ENCODE measurements at places on chromosomes 6 and 20.
A peak's percentile ranks its signal among the peaks of the same experiment; 100 is the strongest.

DNA sequence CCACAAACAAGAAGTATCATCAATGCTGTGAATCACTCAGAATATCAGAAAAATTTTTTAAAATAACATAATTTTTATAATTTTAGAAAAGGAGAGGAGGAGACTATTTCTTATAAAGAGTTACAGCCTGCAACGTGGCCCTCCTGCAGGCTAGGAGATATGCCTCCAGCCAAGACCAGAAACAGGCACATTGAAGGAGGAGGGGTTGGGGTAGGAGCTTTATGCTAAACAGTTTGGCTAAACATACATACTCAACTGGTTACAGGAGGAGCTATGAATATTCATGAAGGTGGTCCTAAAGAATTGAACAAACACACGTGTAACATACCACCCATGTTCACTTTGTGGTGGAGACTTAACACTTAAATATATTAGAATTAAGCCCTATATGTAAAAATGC is 14.2 kb upstream of the LCA5 start:
- no peak for DNase-seq

DNA sequence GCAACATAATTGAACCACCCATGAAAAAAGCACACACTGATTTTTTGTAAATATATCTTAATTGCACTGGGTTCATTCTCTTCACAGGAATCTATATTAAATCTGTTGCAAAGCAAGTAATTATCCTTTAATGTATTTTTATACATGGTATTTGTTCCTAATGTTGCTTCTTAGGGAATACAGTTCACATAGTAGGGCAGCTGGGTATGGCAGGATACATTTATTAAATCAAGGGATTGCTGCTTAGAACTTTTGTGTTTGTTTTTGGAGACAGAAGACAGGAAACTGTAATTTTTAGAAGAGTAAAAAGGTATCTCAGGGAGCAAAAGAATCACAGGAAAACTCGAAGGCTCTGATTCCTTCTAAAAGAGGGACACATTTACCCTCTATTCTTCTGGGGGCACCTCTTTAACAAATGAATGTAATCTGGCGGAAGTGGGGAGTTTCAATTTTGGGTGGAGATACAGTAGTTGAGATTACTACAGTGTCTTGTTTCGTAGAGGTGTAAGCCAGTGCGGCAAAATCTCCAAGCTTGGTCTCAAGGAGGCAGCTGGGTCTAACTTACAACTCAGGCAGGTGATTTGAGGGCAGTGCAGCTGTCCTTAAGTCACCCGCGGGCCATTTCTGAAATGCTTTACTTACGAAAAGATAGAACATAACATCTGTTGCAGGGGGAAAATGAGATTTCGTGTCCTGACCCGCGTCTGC is 812 bp upstream of the SMIM13 start:
- DNase-seq = no peak

GRCh38 chr20:59393142-59393541 is 92.7 kb downstream of the EDN3 start:
- no peak for DNase-seq

- DNase-seq = no peak
Measured at GRCh38 chr6:67748521-67748920, 886.6 kb upstream of the ADGRB3 start.

DNA sequence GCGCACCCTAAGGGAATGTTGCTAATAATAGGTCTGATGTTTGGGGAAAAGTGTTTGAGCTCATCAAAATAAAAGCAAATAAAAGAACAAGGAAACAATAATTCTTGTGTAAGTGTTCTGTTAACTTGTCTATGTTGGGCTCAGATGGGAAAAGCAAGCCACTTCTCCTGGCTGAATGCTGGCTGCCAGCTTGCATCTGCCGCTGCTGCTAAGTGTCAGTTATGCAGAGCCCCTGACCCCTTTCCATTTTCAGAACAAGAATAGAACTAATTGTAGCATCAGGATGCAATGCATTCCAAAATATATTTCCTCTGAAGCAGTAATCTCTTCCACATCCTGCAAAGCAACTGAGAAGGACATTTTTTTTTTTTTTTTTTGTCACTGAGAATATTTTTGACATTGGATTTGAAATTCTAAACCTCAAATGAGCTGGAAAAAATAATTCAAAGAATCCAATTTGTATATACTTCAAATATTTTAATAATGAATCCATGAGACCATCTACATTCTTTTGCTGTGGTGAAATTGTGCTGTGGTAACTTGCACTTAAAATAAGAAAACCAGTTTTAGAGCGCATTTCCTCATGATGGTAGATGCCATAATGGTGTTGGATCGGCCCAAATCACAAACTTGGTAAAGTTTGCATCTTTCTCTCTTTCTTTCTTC is 43.9 kb upstream of the DEK start:
- DNase-seq = no peak

GRCh38 chr6:30885481-30885998 is 1.2 kb downstream of the DDR1 start:
- DNase-seq = peak; percentile 79

DNA sequence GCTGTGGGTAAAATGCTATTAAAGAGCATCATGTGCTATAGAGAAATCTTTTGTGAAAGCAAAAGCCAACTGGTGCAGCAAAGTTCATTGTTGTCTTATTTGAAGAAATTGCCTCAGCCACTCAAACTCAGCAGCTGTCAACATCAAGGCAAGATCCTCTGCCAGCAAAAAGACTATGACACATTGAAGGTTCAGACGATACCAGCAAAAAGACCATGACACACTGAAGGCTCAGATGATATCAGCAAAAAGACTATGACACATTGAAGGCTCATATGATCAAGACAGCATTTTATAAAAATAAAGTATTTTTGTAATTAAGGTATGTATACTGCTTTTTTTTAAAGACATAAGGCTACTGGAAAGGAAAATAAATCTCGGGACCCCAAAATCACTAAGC is 118.4 kb upstream of the RUNX2 start:
- DNase-seq = peak; percentile 9

GRCh38 chr6:52162940-52163908 is 23.0 kb upstream of the IL17A start:
- DNase-seq = peak; percentile 75

DNA sequence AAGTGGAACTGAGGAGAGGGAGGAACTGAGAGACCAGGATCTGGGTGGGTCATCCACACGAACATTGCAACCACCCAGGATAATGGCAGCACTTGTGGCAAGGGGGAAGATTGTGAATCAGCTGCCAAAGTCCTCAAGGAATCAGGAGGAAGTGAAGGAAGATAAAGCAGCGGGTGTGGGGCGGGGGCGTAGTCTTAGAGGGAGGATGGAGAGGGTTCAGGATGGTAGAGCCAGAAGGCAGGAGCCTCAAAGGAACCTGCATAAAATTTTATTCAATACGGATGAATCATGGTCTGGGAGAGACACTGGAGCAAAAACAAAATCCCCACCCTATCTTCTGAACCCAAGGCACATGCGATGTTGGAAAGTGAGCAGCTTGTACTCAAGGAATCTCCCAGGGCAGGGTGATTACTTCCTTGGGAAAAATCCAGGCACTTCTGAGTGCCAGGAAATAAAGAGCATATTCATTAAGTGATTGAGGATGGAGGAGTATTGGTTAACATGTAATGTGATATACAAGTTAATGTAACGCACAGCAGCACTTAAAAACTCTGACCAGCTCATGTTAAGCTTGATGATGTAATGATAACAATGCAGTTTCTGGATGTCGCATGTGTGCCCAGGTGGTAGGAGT is 82.0 kb upstream of the B3GAT2 start:
- no peak for DNase-seq

GRCh38 chr6:355373-356208 is 36.0 kb upstream of the IRF4 start:
- DNase-seq = no peak

- DNase-seq = no peak
Measured at GRCh38 chr6:14094721-14095120, 22.9 kb upstream of the CD83 start.

GRCh38 chr6:15578716-15579391 is 84.0 kb downstream of the DTNBP1 start:
- DNase-seq = no peak

- peak; percentile 33 for DNase-seq
Measured at GRCh38 chr6:163170294-163170883, 244.1 kb upstream of the QKI start.

- DNase-seq = peak; percentile 85
Measured at GRCh38 chr6:129863664-129864063, 2.5 kb upstream of the TMEM244 start.

GRCh38 chr20:58094160-58094559 is 134.3 kb downstream of the ANKRD60 start:
- DNase-seq = no peak

GRCh38 chr6:56222499-56222898 is 24.9 kb downstream of the COL21A1 start:
- DNase-seq = peak; percentile 55

DNA sequence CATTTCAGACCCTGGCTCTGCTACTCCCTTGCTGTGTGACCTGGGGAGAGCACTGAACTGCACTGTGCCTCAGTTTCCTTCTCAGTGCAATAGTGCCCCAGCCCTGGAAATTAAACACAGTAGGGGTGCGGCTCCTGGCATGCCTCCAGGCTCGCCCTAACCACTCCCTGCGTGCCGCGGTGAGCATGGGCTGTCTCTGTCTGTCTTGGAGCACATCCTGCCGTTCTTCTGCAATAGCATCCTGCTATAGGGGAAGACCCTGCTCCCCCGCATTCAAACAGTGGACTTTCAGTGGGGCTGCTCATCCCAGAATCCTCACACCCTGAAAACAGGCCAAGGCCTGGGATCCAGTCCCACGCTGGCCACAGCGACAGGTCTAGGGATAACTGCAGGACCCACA is 129.5 kb downstream of the FOXC1 start:
- DNase-seq = no peak

DNA sequence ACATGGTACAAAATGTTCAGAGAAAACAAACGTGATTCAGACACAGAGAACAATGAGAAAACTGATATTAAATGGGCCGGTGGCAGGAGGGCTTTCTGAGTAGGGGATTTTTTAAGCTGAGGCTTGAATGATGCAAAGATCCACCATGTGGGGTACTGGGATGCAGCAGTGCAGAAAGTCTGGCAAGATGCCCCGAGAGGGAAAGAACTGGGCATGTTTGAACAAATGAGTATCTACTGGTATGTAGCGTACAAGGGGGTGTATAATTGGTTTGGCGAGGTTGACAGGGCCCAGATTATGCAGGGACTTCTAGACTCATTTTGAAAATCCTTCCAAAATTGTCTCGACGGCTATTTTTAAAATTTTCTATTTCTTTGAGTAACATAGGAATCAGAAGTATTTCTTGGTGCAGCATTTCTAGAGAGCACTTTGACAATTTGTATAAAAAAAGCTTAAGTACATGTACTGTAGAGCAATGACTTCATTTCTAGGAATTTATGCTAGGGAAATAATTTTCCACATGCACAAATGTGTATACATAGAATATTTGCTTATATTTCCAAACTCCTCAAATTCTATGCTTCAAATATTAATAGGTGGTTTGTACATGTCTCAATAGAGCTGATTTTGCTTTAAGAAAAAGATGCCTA is 119.6 kb upstream of the DOK5 start:
- DNase-seq = no peak

- DNase-seq = no peak
Measured at GRCh38 chr6:137824896-137825295, 42.2 kb upstream of the TNFAIP3 start.

DNA sequence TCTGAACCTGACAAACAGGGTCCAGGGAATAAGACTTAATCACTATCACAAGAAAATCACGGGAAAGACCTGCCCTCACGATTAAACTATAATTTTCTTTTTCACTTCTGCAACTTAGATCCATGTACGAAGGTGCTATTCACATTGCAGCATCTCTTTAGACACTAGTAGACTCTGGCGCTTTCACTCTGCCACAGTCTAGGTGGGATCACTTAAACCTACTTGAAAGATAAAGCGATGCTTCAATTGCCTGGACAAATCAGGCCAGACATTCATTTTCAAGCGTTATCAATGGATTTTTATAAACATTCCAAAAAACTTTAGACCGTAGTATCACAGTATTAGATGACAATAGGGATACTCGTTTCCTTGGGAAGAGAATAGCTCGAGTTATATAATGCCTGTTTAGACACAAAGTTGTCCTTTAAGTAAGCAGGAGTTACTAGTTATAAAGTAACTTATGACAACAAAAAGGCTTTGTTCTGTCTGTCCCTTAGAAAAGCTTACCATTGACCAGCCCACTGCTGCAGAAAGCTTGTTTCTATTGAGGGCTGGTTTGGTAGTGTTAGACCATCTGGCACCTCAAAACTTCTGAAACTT is 367.3 kb downstream of the UTRN start:
- no peak for DNase-seq

- DNase-seq = no peak
Measured at GRCh38 chr6:108941859-108942258, 93.6 kb downstream of the ARMC2 start.

- DNase-seq = no peak
Measured at GRCh38 chr20:10338426-10339180, 95.4 kb downstream of the MKKS start.

- DNase-seq = no peak
Measured at GRCh38 chr6:119493980-119494379, 144.4 kb upstream of the MAN1A1 start.

DNA sequence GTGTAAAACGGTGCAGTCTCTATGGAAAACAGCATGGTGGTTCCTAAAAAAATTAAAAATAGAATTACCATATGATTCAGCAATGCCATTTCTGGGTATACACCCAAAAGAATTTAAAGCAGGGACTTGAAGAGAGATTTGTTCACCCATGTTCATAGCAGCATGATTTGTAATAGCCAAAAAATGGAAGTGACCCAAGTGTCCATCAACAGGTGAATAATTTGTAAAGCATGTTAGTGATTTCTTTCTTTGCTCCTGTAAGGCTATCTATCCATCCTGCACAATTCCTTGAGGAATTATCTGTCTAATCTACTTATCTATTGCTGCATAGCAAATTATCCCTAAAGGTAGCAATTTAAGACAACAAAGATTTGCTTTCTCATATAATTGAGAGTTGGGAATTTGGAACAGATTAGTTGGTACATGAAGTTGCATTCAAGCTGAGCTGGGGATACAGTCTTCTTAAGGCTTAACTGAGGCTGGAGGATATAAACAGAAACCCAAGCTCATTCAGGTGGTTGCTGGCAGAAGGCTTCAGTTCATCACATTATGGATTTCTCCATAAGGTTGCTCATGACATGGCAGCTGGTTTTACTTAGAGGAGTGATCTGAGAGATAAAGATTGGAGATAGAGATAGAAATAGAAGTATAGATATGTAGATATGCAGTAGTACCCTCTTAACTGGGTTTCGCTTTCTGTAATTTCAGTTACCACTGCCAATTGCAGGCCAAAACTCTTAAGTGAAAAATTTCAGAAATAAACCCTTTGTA is 62.0 kb downstream of the IL22RA2 start:
- DNase-seq = no peak

DNA sequence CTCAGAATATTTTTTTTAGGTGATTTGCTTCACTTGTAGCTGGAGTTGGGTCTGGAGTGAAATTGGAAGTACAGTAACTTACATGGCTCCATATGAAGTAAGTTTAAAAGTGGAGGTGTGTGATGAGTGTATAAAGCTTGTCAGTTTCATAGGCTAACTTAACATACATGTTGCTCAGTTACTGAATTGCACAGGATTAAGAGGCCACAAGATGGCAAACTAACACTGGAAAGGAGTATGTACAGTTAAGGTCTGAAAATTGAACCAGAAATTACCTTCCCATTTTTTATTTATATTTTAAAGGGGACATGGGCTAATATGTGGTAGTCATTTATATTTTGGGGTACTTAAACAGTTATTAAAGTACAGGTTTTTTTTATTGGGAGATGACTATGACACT is 45.3 kb upstream of the SMIM8 start:
- peak; percentile 57 for DNase-seq

All from PC-3 (cell line).